B cell (primary cell): ENCODE measurements at places on chromosomes 5 and 9. TPM values are rescaled to one million over a fixed set of nuclear protein-coding genes. Genes with fewer than 3 reads are reported as not detected.

GRCh38 chr5:134944630-134945029 is 23.1 kb upstream of the CATSPER3 start:
- H3K36me3 ChIP-seq, result peaks cover 2% of the 10 kb centered on the region
- no peak for DNase-seq
- no peak overlapping the region for H3K27ac ChIP-seq
- no peak overlapping the region for H3K4me3 ChIP-seq
- no peaks in the 10 kb centered on the region for H3K4me1 ChIP-seq

DNA sequence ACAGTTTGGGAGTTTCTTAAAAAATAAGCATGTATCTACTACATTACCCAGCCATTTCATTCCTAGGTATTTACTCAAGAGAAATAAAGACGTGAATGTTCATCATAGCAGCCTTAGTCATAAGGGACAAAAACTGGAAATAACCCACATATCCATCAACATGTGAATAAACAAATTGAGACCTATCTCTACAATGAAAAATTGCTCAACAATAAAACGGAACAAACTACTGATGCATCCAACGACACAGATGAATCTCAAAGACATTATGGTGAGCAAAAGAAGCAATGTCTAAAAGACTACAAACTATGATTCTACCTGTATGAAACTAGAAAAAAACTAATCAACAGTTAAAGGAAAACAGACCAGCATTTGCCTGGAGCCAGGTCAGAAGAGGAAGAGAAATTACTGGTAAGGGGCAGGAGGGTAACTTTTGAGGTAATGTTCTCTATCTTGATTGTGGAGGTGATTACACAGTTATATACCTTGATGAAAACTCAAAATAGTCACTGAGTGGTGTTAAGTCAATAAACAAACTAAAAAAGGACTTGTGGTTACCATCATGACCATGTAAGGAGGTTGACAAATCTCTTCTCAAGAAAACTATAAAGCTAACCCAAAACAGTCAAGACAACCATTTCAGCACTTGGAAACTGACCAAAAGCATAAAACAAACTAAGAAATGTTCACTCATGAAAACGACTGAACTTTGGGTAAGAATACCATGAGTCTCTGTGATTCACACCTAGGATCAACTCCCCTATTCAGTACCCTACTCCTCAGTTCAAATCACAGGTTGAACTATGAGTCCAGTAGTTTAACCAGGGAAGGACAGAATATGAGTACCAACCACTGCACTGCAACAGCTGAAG is 10.4 kb downstream of the UIMC1 start:
- H3K4me1 ChIP-seq, result peaks cover 59% of the 10 kb centered on the region
- H3K27ac ChIP-seq, result peak overlapping the region; percentile 90
- no peak overlapping the region for H3K4me3 ChIP-seq
- H3K27me3 ChIP-seq, result no peaks in the 10 kb centered on the region
- no peaks in the 10 kb centered on the region for H3K36me3 ChIP-seq

DNA sequence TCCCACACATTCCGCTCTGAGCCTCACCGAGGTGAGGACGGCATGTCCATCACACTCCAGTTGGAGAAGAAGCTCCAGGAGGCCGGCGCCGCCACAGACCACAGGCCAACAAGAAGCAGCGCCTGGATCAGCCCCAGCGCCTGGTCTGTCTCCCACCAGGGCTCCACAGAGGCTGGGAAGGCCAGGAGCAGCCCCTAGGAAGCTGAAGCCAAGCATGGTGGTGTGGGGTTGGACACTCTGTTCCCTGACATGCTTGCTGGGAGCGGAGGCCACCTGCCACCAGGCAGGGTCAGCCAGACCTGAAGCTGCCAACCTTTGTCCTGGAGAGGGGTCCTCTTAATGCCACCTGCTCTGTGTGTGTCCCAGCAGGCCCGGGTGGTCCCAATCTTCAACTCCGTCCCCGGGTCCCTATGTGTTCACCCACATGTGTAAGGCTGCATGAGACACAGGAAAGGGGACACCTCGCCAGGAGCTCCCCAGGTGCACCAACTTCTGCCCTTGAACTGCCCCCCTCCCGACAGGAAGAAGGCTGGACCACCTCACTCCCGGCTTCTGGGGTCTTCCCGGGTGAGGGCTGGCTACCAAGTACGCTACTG is 140.1 kb upstream of the PPP1R26 start:
- H3K36me3 ChIP-seq, result no peaks in the 10 kb centered on the region
- no peak overlapping the region for H3K27ac ChIP-seq
- no peak overlapping the region for H3K4me3 ChIP-seq

GRCh38 chr5:40776658-40776977 is 20.9 kb upstream of the TTC33 start:
- H3K36me3 ChIP-seq, result peaks cover 45% of the 10 kb centered on the region
- no peaks in the 10 kb centered on the region for H3K4me1 ChIP-seq
- H3K27ac ChIP-seq, result no peak overlapping the region
- no peaks in the 10 kb centered on the region for H3K27me3 ChIP-seq
- no peak overlapping the region for H3K4me3 ChIP-seq

- H3K27ac ChIP-seq, result no peak overlapping the region
- H3K27me3 ChIP-seq, result no peaks in the 10 kb centered on the region
- DNase-seq, result no peak
- no peaks in the 10 kb centered on the region for H3K36me3 ChIP-seq
- no peak overlapping the region for H3K4me3 ChIP-seq
Measured at GRCh38 chr5:74031536-74031935, 405.5 kb downstream of the ARHGEF28 start.

GRCh38 chr5:81826128-81826527 is 75.2 kb upstream of the SSBP2 start:
- no peak for DNase-seq
- no peaks in the 10 kb centered on the region for H3K36me3 ChIP-seq
- H3K27ac ChIP-seq, result no peak overlapping the region
- no peaks in the 10 kb centered on the region for H3K27me3 ChIP-seq
- peaks cover 7% of the 10 kb centered on the region for H3K4me1 ChIP-seq

DNA sequence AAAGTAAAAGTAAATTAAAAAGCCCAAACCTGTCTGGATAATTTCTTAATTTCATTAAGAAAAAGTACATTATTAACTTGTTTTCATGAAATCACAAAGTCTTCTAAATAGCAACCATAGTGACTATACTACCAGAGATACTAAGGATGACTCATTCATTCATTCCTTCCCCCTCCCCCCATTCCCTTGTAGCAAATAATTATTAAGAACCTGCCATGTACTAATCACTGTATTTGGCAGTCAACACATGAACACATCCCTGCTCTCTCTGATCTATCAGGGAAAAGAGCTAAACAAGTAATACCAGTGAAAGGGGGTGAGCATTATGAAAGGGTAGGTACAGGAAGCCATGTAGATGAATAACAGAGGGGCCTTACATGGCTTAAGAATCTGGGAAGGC is 203.9 kb downstream of the CWC27 start:
- no peak for DNase-seq
- no peak overlapping the region for H3K4me3 ChIP-seq

DNA sequence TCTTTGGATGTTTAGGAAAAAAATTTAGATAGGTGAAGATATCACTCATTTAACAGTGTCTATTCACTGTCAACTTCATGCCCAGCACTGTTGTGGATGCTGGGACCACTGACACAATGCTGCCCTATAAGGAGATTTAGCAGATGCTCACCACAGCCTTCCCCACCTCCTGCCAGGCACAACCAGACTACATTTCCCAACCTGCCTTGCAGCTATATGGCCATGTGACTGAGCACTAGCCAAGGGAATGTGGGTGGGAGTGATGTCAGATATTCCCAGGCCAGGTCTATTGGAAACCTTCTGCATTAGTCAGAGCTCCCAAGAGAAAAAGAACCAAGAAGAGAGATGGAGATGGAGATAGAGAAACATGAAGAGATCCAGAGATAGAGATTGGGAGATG is 302.6 kb upstream of the TAS2R1 start:
- no peak overlapping the region for H3K27ac ChIP-seq
- H3K27me3 ChIP-seq, result no peaks in the 10 kb centered on the region
- H3K4me3 ChIP-seq, result no peak overlapping the region
- H3K4me1 ChIP-seq, result no peaks in the 10 kb centered on the region
- H3K36me3 ChIP-seq, result no peaks in the 10 kb centered on the region

DNA sequence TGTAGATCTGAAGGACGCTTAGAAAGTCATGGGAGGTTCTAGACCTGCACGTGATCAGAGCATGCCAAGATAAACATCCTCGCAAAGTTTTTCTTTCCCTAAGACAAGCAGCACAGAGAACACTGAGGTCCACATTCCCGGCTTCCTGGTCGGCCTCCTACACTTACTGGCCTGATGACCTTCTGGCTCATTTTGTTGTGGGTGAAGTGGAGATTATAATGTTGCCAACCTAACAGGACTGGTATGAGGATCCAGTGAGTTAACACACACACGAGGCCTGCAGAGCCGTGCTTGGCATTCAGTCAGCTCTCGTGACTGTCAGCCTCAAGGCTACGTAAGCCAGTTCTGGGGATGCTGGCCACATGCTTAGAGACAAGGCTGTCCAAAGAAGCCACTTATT is 186.0 kb downstream of the TENT4A start:
- H3K27ac ChIP-seq, result no peak overlapping the region
- H3K27me3 ChIP-seq, result no peaks in the 10 kb centered on the region
- no peak overlapping the region for H3K4me3 ChIP-seq
- H3K4me1 ChIP-seq, result no peaks in the 10 kb centered on the region
- no peak for DNase-seq

DNA sequence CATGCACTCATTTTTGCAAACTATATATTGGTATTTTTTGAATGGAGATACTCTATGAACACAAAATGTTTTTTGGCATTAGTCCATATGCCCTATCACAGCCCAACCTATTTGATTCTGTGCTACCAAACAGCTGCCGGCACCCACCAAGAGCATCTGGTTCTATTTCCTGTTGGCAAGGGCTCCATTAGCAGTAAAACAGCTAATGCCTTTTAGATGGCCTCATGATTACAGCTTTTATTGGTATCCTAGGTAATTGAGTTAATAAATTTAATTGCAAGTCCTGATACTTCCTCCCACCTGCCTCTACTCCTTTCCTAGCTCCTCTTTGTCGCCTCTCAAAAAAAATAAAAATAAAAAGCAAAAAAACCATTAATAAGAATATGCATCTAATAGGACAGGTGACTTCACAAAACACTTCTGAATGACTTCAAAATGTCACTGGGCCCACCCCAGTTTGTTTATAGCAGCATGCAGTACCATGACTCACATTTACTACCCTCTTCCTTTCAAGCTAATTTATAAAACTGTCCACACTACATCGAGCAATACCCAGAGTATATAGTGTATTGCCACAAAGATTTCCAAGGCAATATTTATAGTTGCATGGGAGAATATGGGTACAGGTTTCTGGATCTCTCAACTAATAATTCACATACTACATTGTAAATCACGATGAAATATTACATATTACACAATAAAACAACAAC is 620.4 kb downstream of the SLCO4C1 start:
- H3K4me1 ChIP-seq, result no peaks in the 10 kb centered on the region
- no peaks in the 10 kb centered on the region for H3K36me3 ChIP-seq
- no peaks in the 10 kb centered on the region for H3K27me3 ChIP-seq

DNA sequence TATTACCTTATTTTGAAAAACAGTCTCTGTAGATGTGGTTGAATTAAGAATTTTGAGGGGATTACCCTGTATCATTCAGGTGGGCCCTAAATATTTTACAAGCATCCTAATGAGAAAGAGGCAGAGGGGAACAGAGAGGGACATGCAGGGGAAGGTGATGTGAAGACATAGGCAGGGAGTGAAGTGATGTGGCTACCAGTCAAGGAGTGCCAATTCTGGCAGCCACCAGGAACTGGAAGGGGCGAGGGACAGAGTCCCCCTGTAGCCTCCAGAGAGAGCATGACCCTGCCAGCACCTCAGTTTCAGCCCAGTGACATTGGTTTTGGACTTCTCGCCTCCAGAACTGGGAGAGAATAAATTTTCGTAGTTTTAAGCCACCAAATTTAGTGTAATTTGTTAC is 44.1 kb downstream of the PIP5K1B start:
- DNase-seq, result no peak
- H3K4me3 ChIP-seq, result no peak overlapping the region
- no peaks in the 10 kb centered on the region for H3K27me3 ChIP-seq

DNA sequence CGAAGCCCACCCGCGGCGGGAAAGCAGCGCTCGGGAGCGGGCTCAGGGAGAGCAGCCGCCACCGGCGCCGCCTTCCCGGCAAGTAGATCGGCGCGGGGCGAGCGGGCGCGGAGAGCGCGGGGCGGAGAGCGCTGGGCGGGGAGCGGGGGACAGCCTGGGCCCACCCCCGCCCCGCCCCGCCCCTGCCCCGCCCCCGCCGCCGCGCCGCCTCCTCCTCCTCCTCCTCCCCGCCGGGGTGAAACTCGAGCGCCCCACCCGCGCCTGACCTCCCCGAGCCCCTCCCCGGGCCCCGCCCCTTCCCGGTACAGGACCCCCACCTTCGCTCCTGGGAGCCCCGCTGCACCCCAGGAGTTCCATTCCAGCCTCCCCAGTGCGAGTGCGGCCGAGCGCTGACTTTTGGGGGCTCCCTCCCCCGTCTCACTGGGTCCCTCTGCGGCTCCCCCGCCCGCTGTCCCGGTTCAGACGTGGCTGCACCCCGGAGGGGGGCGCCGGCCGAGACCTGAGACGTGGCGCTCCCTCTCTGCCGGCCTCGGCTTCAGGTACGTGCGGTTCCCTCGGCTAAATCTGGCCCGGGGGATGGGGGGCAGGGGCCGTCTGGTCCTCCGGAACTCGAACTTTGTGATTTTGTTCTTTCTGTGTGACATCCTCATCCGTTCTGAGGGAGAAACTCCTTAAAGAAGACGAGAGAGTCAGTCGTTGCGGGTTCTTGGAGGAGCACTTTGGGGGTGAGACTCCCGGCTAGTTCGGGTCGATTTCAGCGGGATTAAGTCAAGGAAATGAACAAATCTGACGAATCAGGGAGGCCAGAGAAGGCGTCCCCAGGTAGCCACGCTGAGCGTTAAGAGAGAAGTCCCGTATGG is at the start of gene SEMA5A:
Gene SEMA5A (minus strand): TSS at position 84 of the 860 bp plus-strand sequence. CDS start 166,129 bp downstream, outside the sequence.
- no peak for DNase-seq
- H3K4me3 ChIP-seq, result no peak within 1 kb of the TSS
- peaks cover 17% of the 10 kb centered on the region for H3K4me1 ChIP-seq

NR4A3 gene
- 20.1 and 21.0 TPM in 2 replicates for total RNA-seq

FAM221B gene
- not detected in 2 replicates for total RNA-seq
